Lung (tissue), 17 donors: ENCODE measurements at places on chromosomes 13 and 19. TPM values are rescaled to one million over a fixed set of nuclear protein-coding genes. Genes with fewer than 3 reads are reported as not detected.

LYPD5 gene
- 2.4 TPM for polyA plus RNA-seq

CASP14 gene
- not detected for polyA plus RNA-seq

BCL3 gene
- polyA plus RNA-seq = 233 TPM

RAP2A gene
- 7.5 TPM for polyA plus RNA-seq

PRTN3 gene
- 18.5 TPM for polyA plus RNA-seq

ZNF729 gene
- polyA plus RNA-seq = not detected

CFD gene
- polyA plus RNA-seq = 227 TPM
